ENCODE measurements at places on chromosomes 13 and 19.
A peak's percentile ranks its signal among the peaks of the same experiment; 100 is the strongest.

DNA sequence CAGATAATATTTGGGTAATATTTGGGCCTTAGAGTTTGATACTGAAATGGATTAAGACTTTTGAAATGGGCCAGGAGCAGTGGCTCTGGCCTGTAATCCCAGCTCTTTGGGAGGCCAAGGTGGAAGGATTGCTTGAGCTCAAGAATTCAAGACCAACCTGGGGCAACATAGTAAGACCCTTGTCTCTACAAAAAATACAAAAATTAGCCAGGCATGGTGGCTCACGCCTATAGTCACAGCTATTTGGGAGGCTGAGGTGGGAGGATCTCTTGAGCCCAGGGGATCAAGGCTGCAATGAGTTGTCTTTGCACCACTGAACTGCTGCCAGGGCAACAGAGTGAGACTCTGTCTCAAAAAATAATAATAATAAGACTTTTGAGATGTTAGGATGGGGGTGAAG is 926 bp upstream of the ZNF836 start:
- DNase-seq: no peak

- no peak for DNase-seq
Observed at GRCh38 chr19:10100163-10100785, 2.2 kb downstream of the ANGPTL6 start.

GRCh38 chr13:41811588-41812021 is 149.3 kb downstream of the VWA8 start:
- DNase-seq: no peak

DNA sequence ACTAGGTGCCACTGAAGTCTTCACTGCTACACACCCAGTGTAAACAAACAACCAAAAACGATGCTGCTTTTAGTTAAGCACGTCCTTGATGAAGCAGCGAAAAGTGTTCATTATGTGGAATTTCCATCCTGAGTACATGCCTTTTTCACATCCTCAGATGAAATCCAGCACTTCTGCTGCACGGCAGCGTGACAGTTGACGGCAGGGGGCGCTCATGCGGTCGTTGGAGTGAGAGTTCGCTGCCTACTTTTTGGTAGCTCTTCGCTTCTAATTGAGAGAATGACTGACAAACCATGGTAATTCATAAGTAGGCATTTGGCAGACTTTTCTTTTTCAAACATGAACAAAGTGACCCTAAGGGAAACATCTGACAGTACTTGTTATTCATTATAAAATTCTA is 1124.9 kb downstream of the EFNB2 start:
- peak; percentile 43 for DNase-seq

DNA sequence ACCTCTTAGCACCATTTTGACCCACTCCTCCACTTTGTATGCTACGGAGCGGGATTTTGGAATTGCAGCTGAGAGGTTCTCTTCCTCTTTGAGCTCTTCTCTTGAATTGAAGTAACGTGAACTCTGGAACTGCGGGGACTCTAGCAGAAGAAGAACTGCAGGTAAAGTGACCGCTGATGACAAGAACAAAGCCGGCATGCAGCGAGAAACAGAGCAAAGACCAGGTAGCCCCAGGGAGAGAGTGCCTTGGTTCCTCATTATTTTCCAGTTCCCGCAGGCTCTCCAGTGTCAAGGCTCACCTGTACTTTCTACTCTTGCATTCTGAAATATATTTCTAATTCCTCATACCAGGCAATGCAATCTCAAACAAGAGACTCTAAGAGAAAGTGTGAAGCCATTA is 260.3 kb upstream of the GPC6 start:
- DNase-seq: no peak
